ENCODE measurements at places on chromosomes 2 and 18.

- DNase-seq: no peak
Measured at GRCh38 chr2:220673151-220673874, 898.8 kb downstream of the EPHA4 start.

DNA sequence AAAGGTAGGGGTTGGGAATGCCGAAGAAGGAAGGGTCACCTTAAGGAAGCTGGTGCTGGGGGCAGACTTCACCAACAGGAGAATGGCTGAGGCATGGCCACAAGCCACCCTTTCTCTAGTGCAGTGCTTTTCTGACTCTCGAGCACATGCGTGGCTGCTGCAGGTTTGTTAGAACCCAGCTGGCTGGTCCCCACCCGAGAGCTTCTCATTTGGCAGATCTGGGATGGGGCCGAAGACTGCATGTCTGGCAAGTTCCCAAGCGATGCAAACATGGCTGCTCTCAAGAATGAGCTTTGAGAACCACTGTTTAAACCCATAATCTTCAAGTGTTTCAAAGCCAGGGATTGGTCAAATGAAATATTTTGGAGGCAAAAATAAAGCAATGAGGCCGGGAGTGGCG, 63.2 kb downstream of the LONRF2 start:
- DNase-seq: no peak

- DNase-seq: no peak
Measured at GRCh38 chr2:219286436-219287115, 7.4 kb downstream of the DNAJB2 start.

DNA sequence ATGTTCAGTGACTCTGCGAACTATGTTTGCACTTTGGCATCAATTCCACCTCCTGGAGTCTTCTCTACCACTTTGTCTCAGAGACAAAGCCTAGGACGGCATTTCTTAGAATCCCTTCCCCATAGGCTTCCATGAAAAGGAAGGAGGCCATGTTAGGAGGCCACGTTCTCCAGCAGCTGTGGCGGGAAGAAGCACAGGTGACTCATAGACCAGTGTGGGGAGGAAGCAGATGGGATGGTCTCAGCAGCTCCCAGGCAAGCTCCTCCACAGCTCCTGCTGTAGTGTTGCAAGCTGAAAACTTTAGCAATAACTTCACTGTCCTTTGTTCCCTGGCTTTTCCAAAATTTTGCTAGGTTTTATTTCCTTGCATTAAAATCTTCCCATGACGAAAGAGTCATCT, 781.3 kb upstream of the ID2 start:
- DNase-seq: no peak

DNA sequence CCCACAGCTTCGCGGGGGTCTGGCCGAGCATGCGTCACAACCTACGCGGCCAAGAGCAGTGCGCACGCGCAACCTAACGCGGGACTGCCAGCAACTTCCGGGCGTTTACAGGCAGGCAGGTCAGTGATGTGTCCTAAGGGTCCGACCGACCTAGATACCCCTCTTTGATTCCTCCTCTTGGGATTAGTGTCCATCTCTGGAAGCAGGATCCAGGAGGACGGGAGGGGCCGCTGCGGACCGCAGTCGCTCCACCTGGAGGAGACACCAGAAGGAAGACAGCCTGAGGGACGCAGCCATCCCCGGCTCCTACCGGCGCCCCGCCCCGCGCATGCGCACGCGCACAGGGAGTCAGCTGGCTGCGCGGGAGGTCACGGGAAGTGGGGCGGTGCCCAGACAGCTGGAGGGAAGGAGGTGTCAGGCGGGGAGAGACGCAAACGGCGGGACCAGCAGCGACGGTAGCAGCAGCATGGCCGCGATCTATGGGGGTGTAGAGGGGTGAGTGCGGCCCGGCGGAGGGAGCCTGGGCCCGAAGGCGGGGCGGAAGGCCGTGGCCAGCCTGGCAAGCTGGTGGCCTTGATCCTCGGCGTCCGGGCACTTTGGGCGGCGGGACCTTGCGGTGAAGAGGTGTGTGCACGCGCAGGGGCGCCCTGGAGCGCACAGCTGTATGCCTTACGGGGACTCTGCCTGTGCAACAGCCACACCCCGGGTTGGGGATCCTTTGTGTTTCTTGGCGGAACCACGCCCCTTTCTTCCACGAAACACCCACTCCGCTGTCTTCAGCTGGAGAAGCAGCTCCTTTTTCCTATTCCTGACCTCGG, at the start of gene NAGK:
Gene NAGK (plus strand): TSS at position 431 of the 818 bp plus-strand sequence. CDS start 36 bp downstream, at position 467.
- peak; percentile 96 for DNase-seq

DNA sequence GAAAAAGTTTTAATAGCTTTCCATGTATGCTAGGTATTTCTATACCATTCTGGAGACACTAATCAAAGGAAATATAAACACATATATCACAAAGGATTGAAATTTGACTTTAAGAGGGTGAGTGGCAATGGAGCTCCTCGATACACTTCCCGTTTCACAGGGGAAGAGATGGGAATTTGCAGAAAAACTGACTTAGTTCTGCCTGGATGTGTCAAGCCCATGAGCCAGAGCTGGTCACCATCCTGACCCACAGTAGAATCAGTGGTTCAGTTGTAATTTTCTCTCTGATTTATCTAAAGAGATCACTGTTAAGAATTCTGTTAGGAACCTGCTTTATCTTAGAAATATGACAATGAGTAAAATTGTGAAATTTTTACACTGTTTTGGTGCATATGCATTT, 34.2 kb downstream of the PLCL1 start:
- DNase-seq: no peak

DNA sequence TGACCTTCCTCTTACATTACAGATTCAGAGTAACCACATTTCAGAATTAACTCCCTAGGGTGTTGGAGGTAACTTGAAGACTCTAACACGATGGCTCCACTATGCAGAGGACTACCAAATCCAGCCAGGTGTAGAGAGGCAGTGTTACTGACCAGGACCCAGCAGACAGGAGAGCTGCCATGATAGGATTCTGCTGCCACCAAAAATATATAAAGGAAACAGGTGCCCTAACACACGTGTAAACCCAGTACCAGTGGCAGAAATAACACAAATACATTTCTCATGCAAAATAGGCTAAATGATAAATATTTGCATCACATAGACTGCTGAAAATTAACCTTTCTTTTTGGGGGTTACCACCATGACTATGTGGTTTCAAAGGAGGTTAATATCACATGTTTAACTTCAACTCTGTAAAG, 7.0 kb downstream of the ZBTB14 start:
- no peak for DNase-seq

DNA sequence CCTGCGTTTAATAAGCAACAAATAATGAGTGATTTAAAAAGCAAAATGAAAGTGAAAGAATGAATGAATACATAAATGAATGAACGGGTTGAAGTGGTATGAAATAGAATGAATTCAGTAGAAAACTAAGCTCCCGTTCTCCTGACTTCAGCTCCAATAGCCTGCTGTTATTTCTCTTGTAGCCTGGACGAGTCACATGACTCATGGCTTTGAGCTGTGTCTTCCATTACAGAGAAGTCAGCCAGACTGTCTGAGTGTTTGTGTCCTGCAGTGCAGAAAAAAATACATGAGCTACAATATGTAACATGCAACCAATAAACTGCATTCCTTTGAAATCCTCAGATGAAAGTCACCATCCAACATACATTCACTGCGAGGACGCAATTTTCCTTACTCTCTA, 21.2 kb downstream of the SCG2 start:
- no peak for DNase-seq

GRCh38 chr2:794554-795241, 117.5 kb upstream of the TMEM18 start:
- no peak for DNase-seq

GRCh38 chr2:240564561-240565332, 3.5 kb upstream of the RNPEPL1 start:
- DNase-seq: no peak

- DNase-seq: no peak
Measured at GRCh38 chr2:230895536-230896345, 29.3 kb downstream of the GPR55 start.

DNA sequence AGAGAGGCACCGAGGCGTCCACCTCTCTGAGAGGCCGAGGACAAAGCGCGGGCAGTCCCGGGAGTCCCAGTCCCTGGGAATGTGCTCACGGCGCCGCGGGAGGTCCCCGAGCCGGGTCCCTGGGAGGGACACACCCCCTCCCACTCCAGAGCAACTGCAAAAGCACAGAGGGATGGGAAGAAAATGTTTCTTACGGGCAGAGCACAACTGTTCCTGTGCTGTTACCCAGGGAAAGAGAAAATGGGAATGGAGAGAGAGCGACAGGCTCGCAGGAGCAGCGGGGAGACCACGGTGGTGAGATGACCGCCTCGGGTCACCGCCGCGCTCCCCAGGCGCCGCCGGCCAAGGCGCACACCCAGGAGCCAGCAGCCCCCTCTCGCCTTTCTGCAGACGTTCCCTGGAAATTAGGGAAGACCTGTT, 1.2 kb upstream of the BCL11A start:
- DNase-seq: no peak

DNA sequence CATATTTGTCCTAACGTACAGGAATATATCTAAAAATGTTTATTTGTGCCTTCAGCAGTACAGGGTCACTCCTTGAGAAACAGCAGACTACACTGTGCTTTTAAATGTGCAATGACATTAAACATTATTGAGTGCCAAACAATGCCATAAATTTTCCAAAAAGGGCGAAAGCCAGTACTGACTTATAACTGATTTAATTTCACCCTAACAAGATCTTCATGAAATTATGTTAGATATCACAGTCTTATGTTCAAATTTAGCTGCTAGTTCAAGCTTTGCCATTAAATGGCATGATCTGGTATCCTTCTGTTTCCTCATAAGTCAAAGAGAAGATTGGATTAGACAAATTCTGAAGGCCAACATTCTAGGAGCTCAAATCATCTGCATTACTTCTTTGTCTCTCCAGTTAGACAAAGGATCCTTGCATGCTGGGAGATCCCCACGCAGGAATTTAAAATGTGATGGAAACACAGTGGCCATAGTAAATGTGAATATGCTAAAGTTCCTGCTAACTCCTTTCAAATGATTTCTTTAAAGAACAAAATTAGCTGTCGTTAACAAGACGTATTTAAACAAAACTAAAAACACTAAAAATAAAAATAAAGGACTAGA, 129.3 kb upstream of the STON1 start:
- DNase-seq: no peak

GRCh38 chr2:100676346-100676745, 113.6 kb downstream of the PDCL3 start:
- DNase-seq: no peak

DNA sequence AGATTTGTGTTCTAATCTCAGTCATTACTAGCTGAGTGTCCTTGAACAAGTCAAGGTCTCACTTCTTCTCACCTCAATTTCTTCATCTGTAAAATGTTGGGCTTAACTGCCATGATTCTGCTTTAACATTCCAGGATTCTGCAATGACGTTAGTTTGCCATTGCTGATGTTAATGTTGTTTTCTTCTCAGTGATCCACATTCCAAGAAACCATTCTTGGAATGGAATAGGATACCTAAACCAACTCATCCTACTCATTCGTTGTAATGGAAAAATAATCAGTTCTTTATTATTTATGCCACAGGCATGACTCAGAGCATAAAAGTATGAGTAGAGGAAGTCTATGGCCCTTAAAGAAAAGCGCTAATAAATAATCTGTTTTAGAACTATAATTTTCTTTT, 140.2 kb upstream of the ETAA1 start:
- DNase-seq: no peak

GRCh38 chr2:61340242-61340641, 130.6 kb downstream of the USP34 start:
- no peak for DNase-seq

- no peak for DNase-seq
Measured at GRCh38 chr2:176526995-176527901, 258.0 kb downstream of the MTX2 start.

GRCh38 chr2:238868067-238868524, 20.2 kb downstream of the TWIST2 start:
- DNase-seq: no peak

DNA sequence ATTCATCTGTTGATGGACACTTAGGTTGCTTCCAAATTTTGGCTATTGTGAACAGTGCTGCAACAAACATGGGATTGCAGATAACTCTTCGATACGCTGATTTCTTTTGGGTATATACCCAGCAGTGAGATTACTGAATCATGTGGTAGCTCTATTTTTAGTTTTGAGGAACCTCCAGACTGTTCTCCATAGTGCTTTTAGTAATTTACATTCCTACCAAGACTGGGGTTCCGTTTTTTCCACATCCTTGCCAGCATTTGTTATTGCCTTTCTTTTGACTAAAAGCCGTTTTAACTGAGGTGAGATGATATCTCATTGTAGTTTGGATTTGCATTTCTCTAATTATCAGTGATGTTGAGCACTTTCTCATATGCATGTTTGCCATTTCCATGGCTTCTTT, 200.3 kb downstream of the MBD5 start:
- DNase-seq: no peak

GRCh38 chr2:137950238-137950637, 14.0 kb upstream of the HNMT start:
- DNase-seq: no peak

DNA sequence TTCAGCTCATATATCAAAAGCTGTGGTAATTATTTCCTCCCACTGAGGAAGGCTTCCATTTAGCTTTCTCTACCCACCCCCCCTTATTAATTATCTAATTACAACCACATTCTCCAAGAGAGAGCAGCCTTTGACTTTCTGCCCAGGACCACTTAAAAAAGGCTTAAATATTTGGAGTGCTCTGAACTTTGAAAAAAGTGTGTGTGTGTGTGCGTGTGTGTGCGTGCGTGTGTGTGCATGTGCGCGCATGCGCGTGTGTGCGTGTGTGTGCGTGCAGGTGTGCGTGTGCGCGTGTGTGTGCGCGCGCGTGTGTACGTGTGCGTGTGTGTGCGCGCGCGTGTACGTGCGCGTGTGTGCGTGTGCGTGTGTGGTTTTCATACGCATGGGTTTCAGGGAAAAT, 57.8 kb downstream of the TWIST2 start:
- no peak for DNase-seq

DNA sequence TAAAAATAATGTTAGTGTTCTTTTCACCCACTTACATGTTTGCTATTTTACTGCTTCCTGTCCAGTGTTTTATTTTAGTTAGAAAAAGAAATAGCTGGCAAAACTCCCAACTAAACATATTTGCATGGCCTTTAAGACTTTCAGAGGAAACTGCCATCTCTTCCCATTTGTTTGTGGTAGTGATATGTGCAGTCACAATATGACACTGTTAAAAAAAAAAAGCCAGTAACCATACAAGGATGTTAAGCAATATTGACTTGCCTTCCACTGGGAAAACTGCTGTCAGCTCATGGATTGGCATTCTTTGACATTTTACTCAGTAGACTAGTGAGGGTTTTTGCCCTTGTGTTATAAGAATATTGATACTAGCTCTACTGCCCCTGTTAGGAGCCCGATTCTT, 29.1 kb downstream of the XIRP2 start:
- no peak for DNase-seq

GRCh38 chr2:47031909-47032668, 116.5 kb upstream of the MCFD2 start:
- DNase-seq: no peak

- no peak for DNase-seq
Measured at GRCh38 chr2:164186591-164186990, 434.7 kb downstream of the GRB14 start.
